Smooth muscle cell of the pulmonary artery (primary cell): ENCODE measurements at places on chromosomes 2 and 18. TPM values are rescaled to one million over a fixed set of nuclear protein-coding genes. Genes with fewer than 3 reads are reported as not detected.

The SULT1C4 gene
- total RNA-seq = 0.13 and 0.17 TPM in 2 replicates

The DPP4 gene
- total RNA-seq = 39.1 and 50.5 TPM in 2 replicates

The LRATD1 gene
- 0.07 and 0.13 TPM in 2 replicates for total RNA-seq

The KCNE4 gene
- total RNA-seq = 37.7 and 120 TPM in 2 replicates

The AKAIN1 gene
- total RNA-seq = not detected in 2 replicates

The FAHD2B gene
- total RNA-seq = 3.7 and 7.4 TPM in 2 replicates

The COL6A3 gene
- 2,074 and 3,484 TPM in 2 replicates for total RNA-seq

The GLB1L gene
- 12.1 and 14.9 TPM in 2 replicates for total RNA-seq

The KIF5C gene
- total RNA-seq = 0.10 and 0.13 TPM in 2 replicates

The XDH gene
- total RNA-seq = 0.07 and 2.7 TPM in 2 replicates

The PKDCC gene
- total RNA-seq = 17.4 and 86.0 TPM in 2 replicates

The CPO gene
- total RNA-seq = not detected in 2 replicates

The HOXD3 gene
- 0.26 and 3.2 TPM in 2 replicates for total RNA-seq

The RND3 gene
- 220 and 647 TPM in 2 replicates for total RNA-seq

The CAVIN2 gene
- 10.9 and 26.8 TPM in 2 replicates for total RNA-seq

The PLB1 gene
- 0.46 and 1.3 TPM in 2 replicates for total RNA-seq

The TANC1 gene
- 40.1 and 44.3 TPM in 2 replicates for total RNA-seq

The C2orf66 gene
- total RNA-seq = 0.20 and 0.59 TPM in 2 replicates

The RIT2 gene
- total RNA-seq = not detected in 2 replicates

The TRABD2A gene
- 4.0 and 4.7 TPM in 2 replicates for total RNA-seq

The CHRNA1 gene
- total RNA-seq = 0.10 and 0.33 TPM in 2 replicates

The PCARE gene
- not detected in 2 replicates for total RNA-seq

The WNT6 gene
- total RNA-seq = not detected in 2 replicates

The SAG gene
- total RNA-seq = not detected in 2 replicates

The HMSD gene
- total RNA-seq = 0.33 TPM in 1 of 2 replicates, not detected in the other

The CTIF gene
- 49.8 and 53.7 TPM in 2 replicates for total RNA-seq

The MPP4 gene
- total RNA-seq = 2.2 and 6.2 TPM in 2 replicates

The ATOH8 gene
- total RNA-seq = 22.4 and 30.8 TPM in 2 replicates

The COL4A3 gene
- 2.6 and 3.5 TPM in 2 replicates for total RNA-seq

The GNLY gene
- 0.07 TPM in 1 of 2 replicates, not detected in the other for total RNA-seq
